ENCODE measurements at places on chromosomes 13 and 19. TPM values are rescaled to one million over a fixed set of nuclear protein-coding genes. Genes with fewer than 3 reads are reported as not detected.

The IGFL2 gene
- polyA plus RNA-seq: not detected

The KLK12 gene
- polyA plus RNA-seq: not detected

The LGALS7B gene
- polyA plus RNA-seq: not detected

The ZNF559 gene
- 9.5 TPM for polyA plus RNA-seq

DNA sequence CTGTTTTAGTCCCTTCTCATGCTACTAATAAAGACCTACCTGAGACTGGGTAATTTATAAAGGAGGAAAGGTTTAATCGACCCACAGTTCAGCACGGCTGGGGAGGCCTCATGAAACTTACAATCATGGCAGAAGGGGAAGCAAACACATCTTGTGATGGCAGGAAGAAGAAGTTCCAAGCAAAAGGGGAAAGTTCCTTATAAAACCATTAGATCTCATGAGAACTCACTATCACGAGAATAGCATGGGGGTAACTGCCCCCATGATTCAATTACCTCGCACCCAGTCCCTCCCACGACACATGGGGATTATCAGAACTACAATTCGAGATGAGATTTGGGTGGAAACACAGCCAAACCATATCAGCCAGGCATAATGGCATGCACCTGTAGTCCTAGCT, 13.0 kb upstream of the STRN4 start:
- DNase-seq: no peak
- no peaks in the 10 kb centered on the region for H3K36me3 ChIP-seq
- no peaks in the 10 kb centered on the region for H3K27me3 ChIP-seq
- no peak overlapping the region for H3K4me3 ChIP-seq
- peak overlapping the region; percentile 93 for H3K27ac ChIP-seq

DNA sequence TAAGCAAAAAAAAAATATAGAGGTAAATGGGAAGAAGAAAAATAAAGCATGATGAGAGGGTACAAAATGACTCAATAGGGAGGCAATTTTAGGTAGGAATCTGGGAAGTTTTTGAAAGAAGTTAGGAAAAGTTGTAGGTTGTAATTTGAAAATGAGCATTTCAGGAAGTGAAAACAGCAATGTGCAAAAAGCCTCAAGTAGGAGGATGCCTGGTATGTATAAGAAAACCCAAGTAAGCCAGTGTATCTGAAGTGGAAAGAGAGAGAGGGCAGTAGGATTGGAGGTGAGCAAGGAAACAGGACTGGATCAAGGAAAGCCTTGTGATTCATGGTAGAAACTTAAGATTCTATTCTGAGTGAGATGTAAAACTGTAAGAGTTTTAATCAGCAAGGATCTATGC, 121.6 kb upstream of the SPRY2 start:
- H3K4me1 ChIP-seq: no peaks in the 10 kb centered on the region
- no peak for DNase-seq
- no peak overlapping the region for H3K4me3 ChIP-seq
- no peak overlapping the region for H3K27ac ChIP-seq
- no peaks in the 10 kb centered on the region for H3K36me3 ChIP-seq

DNA sequence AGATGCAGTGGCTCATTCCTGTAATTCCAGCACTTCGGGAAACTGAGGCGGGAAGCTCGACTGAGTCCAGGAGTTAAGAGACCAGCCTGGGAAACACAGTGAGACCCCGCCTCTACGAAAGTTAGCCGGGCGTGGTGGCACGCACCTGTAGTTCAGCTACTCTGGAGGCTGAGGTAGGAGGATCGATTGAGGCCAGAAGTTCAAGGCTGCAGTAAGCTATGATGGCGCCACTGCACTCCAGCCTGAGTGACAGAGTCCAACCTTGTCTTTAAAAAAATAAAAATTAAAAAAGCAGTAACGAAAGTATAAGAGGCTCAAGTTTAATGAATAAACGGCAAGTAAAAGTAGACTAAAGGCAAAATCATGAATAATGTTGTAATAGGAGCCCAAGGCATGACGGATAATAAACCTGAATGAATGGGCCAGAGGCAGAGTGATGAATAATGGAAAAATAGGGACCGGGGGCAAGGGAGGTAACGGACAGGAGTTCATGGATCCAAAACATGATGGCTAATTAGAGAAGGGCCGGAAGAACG, 1.2 kb upstream of the TOMM40 start:
- H3K4me1 ChIP-seq: peaks cover 9% of the 10 kb centered on the region
- H3K4me3 ChIP-seq: peak overlapping the region; percentile 69
- H3K36me3 ChIP-seq: no peaks in the 10 kb centered on the region

The ZNF486 gene
- 4.0 TPM for polyA plus RNA-seq

DNA sequence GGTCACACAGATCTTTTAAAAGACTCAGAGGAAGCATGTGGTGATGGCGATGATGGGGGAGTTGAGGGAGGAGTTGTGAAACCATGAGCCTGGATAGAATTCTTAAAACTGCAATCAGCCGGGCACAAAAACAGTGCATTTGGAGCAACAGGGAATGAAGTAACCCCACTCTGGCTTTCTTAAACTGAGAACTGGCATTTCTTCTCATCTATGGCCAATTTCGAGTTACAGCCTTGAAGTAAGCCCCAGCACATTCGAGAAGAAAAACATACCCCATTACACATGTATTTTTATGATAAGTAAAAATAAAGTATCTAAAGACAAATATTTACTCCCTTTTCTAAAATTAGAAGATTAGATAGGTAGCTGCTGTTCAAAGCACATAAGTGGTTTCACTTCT, 70.1 kb downstream of the DCLK1 start:
- no peaks in the 10 kb centered on the region for H3K36me3 ChIP-seq
- DNase-seq: no peak
- no peak overlapping the region for H3K27ac ChIP-seq
- no peak overlapping the region for H3K4me3 ChIP-seq
- H3K27me3 ChIP-seq: no peaks in the 10 kb centered on the region

DNA sequence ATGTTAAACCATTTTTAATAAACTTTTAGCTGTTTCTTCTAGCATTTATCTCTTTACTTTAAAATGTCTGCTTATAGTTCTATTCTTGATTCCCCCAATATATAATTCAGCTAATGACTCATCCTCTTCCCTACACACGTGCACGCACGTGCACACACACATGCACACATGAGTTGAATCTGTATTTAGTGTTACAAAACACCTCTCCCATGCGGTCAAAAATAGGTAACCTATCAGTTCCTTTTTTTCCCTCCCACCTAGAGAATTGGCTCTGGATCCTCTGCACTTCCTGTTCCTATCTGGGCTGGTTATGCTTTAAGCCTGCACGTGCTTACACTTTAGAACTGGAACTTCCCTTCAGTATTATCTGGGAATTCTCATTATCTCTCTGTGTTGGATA, 144.1 kb downstream of the PAN3 start:
- DNase-seq: no peak
- no peaks in the 10 kb centered on the region for H3K27me3 ChIP-seq

DNA sequence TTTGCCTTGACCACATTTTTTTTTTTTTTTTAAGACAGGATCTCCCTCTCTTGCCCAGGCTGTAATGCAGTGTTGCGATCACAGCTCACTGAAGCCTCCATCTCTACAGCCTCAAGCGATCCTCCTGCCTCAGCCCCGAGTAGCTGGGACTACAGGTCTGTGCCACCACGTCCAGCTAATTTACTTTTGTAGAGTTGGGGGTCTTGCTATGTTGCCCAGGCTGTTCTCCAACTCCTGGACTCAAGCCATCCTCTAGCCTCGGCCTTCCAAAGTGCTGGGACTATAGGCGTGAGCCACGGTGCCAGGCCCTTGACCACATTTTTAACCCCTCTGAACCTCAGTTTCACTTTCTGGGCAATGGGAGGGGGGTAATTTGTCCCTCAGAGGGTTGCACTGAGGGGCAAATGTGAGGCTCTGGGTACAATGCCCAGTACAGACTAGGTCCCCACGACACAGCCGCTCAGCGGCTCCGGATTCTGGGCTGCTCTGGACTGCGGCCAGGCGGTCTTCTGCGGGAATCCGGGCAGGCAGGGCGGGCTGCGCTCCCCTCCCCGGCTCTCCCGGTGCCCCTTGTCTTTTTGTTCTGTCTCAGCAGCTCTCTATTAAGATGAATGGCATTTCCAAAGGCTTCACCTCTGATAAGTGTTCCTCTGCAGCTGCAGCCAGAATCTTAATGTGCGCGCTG, 3.8 kb upstream of the ALOX5AP start:
- no peak overlapping the region for H3K27ac ChIP-seq
- H3K4me3 ChIP-seq: no peak overlapping the region
- no peak for DNase-seq
- H3K36me3 ChIP-seq: no peaks in the 10 kb centered on the region

- H3K27ac ChIP-seq: peak overlapping the region; percentile 90
- H3K4me3 ChIP-seq: peak overlapping the region; percentile 31
- peak; percentile 88 for DNase-seq
- H3K4me1 ChIP-seq: peaks cover 53% of the 10 kb centered on the region
Measured at GRCh38 chr13:52348071-52348470, 57.9 kb downstream of the THSD1 start.

- H3K27ac ChIP-seq: no peak within 1 kb of the TSS
- no peaks in the 10 kb centered on the region for H3K4me1 ChIP-seq
- 0 out of 2 replicates have a peak, but pooled peaks cover 5% of the 10 kb centered on the region for H3K36me3 ChIP-seq
- H3K27me3 ChIP-seq: no peaks in the 10 kb centered on the region
- peak within 1 kb of the TSS; percentile 77 for H3K4me3 ChIP-seq
- peak; percentile 81 for DNase-seq
Measured at GRCh38 chr13:52128714-52129700, at the start of gene NEK5. NEK5 (minus strand) TSS chr13:52129073; CDS start chr13:52127482, 1,591 bp downstream.

DNA sequence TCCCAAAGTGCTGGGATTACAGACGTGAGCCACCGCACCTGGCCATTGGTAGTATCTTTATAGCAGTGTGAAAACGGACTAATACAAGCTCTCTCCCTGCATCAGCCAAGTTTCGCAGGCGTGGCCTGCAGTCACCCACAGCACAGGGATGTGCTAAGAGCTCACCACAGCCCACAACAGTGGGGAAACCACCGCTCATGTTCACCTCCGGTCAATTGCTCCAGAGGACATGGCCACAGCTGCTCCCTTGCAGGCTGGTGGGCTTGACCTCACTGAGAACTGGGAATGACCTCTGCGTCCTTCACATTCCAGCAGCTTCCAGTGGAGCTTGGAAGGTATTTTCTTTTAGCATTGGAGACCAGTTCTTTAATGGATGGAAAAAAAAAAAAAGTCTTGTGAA, 156.4 kb downstream of the KCTD15 start:
- H3K4me1 ChIP-seq: no peaks in the 10 kb centered on the region
- DNase-seq: no peak
- H3K4me3 ChIP-seq: no peak overlapping the region

GRCh38 chr13:112724788-112725345, 35.0 kb downstream of the ATP11A start:
- H3K36me3 ChIP-seq: no peaks in the 10 kb centered on the region
- peaks cover 5% of the 10 kb centered on the region for H3K4me1 ChIP-seq
- H3K27ac ChIP-seq: no peak overlapping the region
- no peaks in the 10 kb centered on the region for H3K27me3 ChIP-seq
- no peak overlapping the region for H3K4me3 ChIP-seq

GRCh38 chr13:24203811-24204210, 43.3 kb downstream of the SPATA13 start:
- no peak overlapping the region for H3K4me3 ChIP-seq
- peaks cover 24% of the 10 kb centered on the region for H3K4me1 ChIP-seq
- DNase-seq: no peak
- no peaks in the 10 kb centered on the region for H3K36me3 ChIP-seq

DNA sequence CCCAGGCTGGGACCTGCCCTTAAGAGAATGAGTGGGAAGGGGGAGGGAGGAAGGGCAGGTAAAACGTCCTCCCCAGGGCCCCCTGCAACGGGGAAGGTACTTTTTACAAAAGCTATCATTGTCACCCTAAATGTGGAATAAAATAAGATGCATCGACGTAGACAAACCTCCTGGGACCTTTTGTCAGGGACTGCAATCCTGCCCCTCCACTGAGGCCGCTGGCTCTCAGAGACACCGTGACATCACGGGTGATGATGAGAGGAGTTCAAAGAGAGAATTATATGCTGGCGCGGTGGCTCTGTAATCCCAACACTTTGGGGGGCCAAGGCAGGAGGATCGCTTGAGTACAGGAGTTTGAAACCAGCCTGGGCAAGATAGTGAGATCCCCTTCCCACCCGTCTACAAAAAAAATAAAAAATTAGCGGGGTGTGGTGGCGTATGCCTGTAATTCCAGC, 1.8 kb upstream of the MYBPC2 start:
- peak; percentile 25 for DNase-seq
- no peaks in the 10 kb centered on the region for H3K36me3 ChIP-seq
- H3K4me1 ChIP-seq: no peaks in the 10 kb centered on the region
- H3K27ac ChIP-seq: no peak overlapping the region
- H3K27me3 ChIP-seq: peaks cover 41% of the 10 kb centered on the region
- peak overlapping the region; percentile 70 for H3K4me3 ChIP-seq

GRCh38 chr13:101231751-101232428, 184.4 kb downstream of the NALCN start:
- no peaks in the 10 kb centered on the region for H3K36me3 ChIP-seq
- DNase-seq: peak; percentile 71
- no peaks in the 10 kb centered on the region for H3K4me1 ChIP-seq
- H3K27ac ChIP-seq: no peak overlapping the region
- no peak overlapping the region for H3K4me3 ChIP-seq

DNA sequence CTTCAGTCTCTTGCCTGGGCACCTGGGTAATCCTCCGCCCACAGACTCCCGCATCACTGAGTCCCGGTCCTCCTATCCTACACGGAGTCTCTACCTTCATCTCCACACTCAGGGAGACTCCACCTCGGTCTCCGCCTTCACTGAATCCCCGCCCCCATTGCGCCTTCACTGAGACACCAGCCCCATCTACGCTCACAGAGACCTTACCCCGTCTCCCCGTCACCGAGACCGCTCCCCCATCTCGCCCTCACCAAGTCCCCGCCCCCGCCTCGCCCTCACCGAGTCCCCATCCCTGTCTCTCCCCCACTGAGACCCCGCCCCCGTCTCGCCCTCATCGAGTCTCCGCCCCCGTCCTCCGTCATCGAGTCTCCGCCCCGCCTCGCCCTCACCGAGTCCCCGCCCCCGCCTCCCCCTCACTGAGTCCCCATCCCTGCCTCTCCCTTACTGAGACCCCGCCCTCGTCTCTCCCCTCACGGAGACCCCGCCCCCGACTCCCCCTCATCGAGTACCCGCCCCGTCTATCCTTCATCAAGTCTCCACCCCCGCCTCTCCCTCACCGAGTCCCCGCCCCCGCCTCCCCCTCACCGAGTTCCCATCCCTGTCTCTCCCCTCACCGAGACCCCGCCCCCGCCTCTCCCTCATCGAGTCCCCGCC, 23.1 kb upstream of the ZNF846 start:
- H3K4me1 ChIP-seq: no peaks in the 10 kb centered on the region
- DNase-seq: peak; percentile 97
- H3K27me3 ChIP-seq: no peaks in the 10 kb centered on the region

The EBI3 gene
- 1.1 TPM for polyA plus RNA-seq

GRCh38 chr13:112143753-112144615, 77.0 kb downstream of the SOX1 start:
- no peak overlapping the region for H3K27ac ChIP-seq
- no peaks in the 10 kb centered on the region for H3K4me1 ChIP-seq
- no peak for DNase-seq
- H3K4me3 ChIP-seq: no peak overlapping the region
- H3K36me3 ChIP-seq: no peaks in the 10 kb centered on the region
- H3K27me3 ChIP-seq: no peaks in the 10 kb centered on the region

The DCLK1 gene
- 0.34 TPM for polyA plus RNA-seq

GRCh38 chr19:29516821-29517395, 8.9 kb upstream of the VSTM2B start:
- no peaks in the 10 kb centered on the region for H3K4me1 ChIP-seq
- H3K4me3 ChIP-seq: no peak overlapping the region
- 0 out of 2 replicates have a peak, but pooled peaks cover 4% of the 10 kb centered on the region for H3K27me3 ChIP-seq
- H3K27ac ChIP-seq: no peak overlapping the region
- no peaks in the 10 kb centered on the region for H3K36me3 ChIP-seq

Data from GM23248 (cell line).